ENCODE measurements at places on chromosomes 2 and 18.

DNA sequence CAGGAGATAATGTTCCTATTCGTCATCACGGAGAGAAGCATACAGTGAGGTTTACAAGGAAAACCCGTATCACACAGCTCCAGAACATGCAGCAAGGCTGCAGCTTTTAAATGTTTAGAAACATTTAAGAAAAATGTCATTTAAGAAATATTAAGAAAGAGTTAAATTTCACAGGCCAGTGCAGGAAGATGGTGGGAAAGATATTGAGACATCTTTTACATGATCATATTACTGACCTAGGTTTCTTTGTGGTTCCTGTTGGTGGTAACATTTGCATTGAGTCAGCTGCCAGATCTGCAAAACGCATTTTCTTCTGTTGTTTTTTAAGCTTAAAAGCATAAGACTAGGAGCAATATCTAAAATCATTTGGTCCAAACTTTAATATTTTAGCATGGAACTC is 44.9 kb downstream of the CPO start:
- no peak for DNase-seq

GRCh38 chr2:77571545-77571944 is 49.4 kb upstream of the LRRTM4 start:
- DNase-seq: no peak

DNA sequence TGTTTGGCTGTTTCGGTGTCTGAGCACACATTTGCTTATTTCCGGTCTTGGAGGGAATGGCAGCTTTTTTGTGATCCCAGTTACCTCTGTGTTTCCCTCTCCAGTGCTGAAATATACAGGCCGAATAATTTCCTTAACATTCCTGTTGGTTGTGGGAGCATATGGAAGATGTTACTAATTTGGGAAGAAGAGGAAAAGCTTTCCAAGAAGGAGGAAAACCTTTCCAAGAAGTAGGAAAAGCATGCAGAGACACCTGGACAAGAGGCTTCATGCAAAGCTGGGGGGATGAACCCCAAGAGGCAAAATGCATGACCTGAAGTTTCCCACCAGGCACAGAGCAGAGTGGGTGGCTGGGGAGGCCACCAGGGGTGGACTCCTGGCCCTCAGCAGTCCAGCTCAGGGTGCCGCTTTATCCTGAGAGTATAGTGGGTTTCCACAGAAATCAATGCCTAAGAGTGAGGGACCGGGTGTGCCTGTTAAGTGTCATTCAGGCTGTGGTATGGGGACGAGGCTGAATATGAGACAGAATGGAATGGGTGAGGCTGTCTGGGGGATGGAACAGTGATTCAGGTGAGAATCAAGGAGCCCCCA is 25.5 kb upstream of the GNAL start:
- no peak for DNase-seq

- DNase-seq: no peak
These were observed 12.8 kb downstream of the RNF103 start for GRCh38 chr2:86610871-86611270.

DNA sequence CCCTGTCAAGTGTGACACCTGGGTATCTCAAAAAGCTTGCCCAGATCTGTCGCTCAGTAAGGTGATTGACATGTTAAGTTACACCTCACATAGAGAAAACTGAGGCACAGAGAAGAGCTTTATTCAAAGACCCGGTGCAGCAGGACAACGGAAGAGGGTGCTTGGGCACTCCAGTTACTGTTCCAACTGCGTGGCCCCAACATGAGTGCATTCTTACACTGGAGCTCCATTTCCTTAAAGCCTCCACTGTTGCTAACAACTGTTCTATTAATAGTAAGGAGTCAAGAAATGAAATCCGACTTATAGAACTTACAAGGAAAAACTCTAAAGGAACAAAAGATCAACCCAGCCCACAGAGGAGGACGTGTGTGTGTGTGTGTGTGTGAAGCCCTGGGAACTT is 54.8 kb upstream of the REV1 start:
- DNase-seq: no peak

All from renal pelvis (tissue), 12 donors.